Inflammatory macrophage (primary cell): ENCODE measurements at places on chromosomes 7 and 10.

DNA sequence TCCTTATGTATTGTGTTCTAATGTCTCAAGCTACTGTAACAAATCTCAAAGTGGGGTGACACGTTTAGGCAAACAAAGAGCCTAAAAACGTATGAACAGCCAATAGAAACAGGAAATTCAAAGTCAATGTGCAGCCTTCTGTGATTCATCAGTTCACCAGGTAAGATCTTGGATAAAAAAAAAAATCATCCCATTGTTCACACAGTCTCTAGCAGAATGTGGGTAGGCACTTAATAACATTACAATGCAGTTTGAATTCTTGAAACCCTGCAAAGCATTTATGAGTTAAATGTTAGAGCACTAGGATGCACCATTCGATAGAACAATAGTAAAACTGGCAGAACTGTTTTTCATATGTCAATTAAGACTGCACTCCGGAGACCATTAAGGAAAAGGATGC lies 88.2 kb upstream of the HDAC9 start:
- DNase-seq = no peak

- DNase-seq = no peak
These were observed 97.8 kb downstream of the AUTS2 start for GRCh38 chr7:69696054-69696591.

DNA sequence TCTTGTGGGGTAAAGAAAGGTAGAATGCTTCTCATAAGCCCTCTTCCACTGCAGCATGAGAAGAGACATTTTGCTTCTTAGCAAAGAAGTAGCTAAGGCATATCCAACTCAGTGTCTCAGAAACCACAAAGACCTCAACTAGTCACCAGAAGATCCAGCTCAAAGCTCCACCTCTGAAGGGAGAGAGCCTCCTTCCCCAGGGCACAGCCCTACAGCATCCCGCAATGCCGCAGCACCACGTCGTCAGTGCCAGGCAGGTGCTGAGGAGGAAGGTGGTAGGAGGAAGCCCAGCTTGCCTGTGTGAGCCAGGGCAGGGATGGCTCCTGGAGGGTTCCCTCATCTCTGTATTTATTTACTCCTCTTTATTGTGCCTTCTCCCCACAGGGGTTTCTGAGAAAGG lies 385.6 kb upstream of the NPVF start:
- no peak for DNase-seq

GRCh38 chr7:133275008-133275407 lies 22.1 kb downstream of the EXOC4 start:
- no peak for DNase-seq

GRCh38 chr7:32155712-32156111 lies 85.5 kb upstream of the PDE1C start:
- DNase-seq = no peak

DNA sequence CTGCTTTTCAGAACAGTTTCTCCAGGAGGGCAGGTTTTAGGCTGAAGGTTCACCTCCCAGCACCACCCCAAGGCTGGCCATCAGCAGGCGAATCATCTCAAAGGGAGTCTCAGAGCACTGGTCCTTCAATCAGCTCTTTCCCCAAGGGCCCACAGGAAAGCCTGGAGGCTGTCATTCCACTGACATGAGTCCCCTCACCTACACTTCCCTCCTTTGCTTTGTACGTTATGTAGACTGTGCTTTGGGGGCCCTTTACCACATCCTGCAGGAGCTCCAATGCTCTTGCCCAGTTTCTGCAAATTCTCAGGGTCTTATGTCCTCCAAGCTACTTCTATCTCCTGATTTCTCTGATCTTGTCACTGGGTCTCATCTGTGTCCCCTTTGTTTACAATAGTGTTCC lies 15.4 kb downstream of the WDFY4 start:
- DNase-seq = no peak

DNA sequence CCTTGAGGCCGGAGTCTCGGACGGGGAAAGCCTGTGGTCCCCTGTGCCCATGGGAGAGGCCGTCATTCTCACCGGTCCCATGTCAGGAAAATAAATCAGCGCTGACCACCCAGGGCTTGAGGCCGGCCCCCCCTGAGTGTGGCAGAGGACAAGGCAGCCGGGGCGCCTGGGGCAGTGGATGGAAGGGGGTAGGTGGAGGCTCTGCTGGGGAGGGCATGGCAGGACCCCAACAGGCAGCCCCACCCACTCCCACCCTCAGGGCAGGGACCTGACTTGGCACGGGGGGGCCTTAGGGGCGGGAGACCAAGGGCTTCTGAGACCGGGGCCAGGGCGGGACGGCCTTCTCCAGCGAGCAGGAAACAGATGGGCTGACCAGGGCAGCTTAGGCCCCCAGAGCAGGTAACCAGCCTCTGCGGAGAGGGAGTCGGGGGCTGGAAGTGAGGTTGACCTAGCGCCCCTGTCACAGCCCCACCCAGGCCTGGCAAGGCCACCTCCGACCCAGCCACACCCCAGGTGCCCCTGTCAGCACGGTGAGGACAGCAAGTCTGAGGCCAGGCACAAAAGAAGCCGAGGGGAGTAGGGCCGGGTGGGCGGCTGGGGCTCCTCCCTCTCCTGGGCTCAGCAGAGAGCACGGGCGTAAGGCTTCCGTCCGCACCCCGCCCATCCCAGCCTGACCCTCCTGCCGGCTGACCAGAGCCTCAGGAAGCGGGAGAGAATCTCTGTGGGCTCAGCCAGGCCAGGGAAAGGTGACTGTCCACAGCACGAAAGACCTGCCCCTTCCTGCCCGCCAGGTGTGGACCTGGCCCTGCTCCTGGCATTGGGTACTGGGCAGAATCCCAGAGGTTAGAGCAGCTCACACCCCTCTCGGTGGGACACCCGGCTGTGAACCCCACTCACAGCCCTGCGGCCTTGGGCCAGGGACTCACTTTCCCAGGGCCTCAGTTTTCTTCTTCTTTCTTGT lies 87.4 kb downstream of the FOXL3 start:
- no peak for DNase-seq

DNA sequence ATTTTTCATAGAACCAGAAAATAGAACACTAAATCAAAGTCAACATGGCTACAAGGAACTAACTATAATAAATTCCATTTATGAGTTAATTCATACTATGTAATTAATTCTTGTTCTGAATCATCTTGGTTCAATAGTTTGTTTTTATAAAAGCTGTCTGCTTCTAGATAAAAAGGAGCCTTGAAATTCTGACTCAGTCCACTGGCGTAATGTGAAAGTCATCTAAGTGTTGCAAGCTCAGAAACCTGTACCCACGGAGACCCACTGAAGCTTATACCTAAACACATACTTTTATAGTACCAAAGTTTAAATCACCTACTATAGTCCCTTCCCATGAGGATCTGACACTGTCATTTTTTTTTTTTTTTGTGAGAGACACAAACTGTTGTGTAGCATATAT lies 489.4 kb downstream of the SEMA3D start:
- no peak for DNase-seq

GRCh38 chr7:117385363-117386109 lies 41.8 kb downstream of the ASZ1 start:
- DNase-seq = no peak

- DNase-seq = no peak
These were observed 67.3 kb downstream of the CACUL1 start for GRCh38 chr10:118687472-118687871.

DNA sequence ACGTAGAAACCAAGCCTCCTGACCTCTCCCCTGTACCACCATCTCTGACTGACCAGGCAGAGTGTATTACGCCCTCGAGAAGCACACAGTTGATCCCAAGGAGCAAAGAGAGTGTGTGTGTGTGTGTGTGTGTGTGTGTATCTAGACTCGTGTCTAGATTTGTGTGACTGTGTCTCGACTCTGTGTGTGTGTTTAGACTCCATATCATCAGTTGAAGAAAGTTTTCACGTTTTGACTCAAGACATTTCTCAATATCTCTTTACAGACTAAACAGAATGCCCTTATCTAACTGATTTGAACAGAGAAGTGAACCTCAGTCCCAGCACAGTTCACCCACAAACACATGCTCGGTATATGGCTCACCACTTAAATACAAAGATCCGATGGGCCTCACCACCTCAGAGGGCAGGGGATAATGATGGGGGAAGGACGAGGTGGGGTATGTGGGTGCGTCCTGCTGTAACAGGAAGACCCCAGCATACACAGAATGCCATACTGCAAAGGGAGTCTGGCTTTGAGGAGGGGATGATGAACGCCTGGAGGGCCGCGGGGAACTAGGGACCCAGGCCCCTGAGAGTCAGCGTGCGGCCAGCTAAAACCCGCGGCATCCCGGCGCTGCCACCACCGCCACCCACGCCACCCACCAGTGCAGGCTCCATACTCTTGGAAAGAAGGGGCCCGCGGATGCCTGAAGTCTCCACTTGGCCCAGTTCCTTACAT lies 780 bp downstream of the ALDH18A1 start:
- DNase-seq = no peak

DNA sequence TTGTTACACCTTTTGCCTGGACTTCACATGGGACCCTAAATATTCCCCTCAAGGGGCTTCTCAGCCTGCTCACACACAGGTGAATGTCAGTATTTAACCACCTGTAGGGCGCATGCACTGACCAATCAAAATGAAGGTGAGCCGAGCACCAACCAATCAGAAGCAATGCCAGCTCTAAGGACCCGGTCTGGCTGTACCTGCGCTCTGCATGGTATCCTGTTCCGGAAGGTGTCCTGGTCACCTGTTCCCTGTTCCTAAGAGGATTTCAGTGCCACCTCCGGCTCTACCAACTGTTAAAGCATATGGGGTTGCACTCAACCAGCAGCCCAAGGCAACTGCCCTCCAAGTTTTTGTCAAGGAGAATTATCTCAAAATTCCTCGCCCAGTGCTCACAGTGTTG lies 18.4 kb upstream of the CALN1 start:
- no peak for DNase-seq

GRCh38 chr7:92723943-92724342 lies 112.4 kb downstream of the CDK6 start:
- peak; percentile 73 for DNase-seq

GRCh38 chr7:107463139-107464078 lies 6.4 kb upstream of the GPR22 start:
- peak; percentile 46 for DNase-seq

DNA sequence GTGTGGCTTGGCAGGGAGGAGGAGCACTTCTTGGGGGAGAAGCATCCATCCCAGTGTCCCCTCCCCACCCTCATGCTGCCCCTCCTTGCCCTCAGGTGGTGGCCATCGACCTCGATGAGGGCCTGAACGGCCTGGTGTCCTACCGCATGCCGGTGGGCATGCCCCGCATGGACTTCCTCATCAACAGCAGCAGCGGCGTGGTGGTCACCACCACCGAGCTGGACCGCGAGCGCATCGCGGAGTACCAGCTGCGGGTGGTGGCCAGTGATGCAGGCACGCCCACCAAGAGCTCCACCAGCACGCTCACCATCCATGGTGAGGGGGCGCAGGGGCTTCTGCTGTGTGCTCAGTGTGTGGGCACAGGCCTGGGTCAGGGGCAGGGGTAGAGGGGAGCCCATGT lies 14.8 kb downstream of the C10orf105 start:
- DNase-seq = no peak

- DNase-seq = no peak
These were observed 96.2 kb downstream of the GLCCI1 start for GRCh38 chr7:8064828-8065227.

GRCh38 chr10:98249134-98249533 lies 18.9 kb downstream of the LOXL4 start:
- no peak for DNase-seq

DNA sequence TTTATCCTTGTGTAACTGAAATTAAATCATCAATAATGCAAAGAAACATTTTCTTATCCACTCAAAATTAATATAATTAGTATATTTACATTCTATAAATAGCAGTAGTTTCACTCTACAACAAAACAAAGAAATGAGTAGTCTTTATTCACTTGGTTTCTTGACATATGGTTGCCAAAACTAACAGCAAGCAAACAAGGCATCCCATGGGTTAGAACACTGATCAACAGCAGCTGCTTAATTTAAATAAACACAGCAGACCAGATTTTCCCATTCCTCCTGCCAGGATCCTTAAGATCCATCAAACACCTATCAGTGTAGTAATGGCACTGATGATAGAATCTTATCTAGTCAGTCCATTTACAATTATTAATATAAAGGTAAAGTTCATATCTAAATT lies 22.1 kb downstream of the NCAPG2 start:
- DNase-seq = no peak

DNA sequence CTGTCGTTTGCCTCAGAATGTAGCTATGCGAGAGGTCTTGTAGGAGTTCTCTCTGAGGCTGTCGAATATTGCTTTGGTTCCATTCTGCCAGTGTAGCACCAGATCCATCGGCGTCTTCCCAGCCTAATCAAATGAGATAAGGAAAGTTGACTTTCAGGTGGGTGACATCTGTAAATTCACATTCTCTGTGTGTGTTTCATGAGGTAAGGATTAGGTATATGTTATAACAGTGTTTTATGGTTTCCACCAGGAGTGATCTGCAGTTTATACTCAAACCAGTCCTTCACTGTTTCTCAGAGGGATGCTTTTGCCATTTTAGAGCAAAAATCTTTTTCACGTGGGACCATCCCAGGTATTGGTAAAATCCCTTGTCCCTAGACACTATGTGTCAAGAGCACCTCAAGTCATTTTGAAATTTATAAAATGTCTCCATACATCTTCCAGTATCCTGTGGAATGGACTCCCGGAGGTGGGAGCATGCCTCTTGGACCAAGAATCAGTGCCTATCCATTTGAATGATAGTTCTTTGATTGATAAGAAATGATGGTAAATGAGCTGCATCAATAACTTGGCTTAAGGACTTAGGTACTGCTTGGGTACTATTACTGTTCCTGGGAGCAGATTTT lies 7.9 kb downstream of the ANKRD1 start:
- DNase-seq = no peak

DNA sequence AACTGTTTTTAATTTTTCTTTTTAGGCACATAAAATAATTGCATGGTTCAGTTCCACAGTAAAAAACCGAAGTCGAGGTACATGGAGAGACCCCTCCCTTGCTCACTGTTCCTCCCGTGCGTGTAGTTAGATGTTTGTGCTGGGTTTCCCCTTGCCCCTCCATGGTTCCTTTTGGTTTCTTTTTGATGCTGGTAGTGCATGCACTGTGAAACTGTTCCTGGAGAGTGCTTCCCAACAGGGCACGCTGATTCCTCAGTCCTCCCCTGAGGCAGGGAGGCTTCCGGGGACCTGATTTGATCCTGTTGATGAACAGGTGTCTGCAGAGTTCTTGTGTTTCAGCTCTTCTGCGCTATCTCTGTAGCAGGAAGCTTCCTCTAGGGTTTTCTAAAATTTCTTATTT lies 69.5 kb downstream of the ADCY1 start:
- no peak for DNase-seq
